ENCODE measurements at places on chromosomes 3 and 15. TPM values are rescaled to one million over a fixed set of nuclear protein-coding genes. Genes with fewer than 3 reads are reported as not detected.

GRCh38 chr3:37993820-37994638, 3.4 kb downstream of the VILL start:
- no peaks in the 10 kb centered on the region for H3K27me3 ChIP-seq
- peak; percentile 92 for DNase-seq
- H3K4me1 ChIP-seq: peaks cover 10% of the 10 kb centered on the region

- no peak overlapping the region for H3K4me3 ChIP-seq
- no peak overlapping the region for H3K27ac ChIP-seq
- H3K36me3 ChIP-seq: peaks cover 35% of the 10 kb centered on the region
Observed at GRCh38 chr3:119911748-119912147, 129.8 kb downstream of the NR1I2 start.

Gene GOLGA6A
- polyA plus RNA-seq: not detected

Gene GOLGA6L10
- polyA plus RNA-seq: not detected
